Posterior vena cava (tissue), 2 donors: ENCODE measurements at places on chromosomes 4 and X. TPM values are rescaled to one million over a fixed set of nuclear protein-coding genes. Genes with fewer than 3 reads are reported as not detected.
A peak's percentile ranks its signal among the peaks of the same experiment; 100 is the strongest.

DNA sequence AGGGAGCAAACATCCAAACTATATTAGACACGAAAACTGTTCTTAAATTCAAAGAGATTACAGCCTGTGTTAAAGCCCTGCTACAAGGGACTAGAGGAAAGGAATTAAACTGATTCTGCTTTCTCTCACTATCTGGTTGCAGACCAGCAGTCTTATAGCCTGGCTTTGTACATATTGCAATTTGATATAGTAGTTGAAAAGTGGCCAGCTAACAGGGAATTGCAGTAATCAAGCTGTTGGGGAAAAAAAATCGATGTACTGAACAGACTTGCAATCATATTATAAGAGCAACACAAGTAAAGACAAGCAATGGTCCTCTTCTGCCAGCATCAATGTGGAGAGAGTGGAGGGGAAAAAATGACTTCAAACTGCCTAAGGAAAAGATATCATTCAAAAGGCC is 364.4 kb upstream of the EPHA5 start:
- no peak for DNase-seq

Gene LRP2BP
- total RNA-seq, result 1.2 TPM

- DNase-seq, result no peak
These were observed 16.7 kb upstream of the AREG start for GRCh38 chr4:74428276-74428675.

Gene FAM156B
- 7.9 TPM for total RNA-seq

DNA sequence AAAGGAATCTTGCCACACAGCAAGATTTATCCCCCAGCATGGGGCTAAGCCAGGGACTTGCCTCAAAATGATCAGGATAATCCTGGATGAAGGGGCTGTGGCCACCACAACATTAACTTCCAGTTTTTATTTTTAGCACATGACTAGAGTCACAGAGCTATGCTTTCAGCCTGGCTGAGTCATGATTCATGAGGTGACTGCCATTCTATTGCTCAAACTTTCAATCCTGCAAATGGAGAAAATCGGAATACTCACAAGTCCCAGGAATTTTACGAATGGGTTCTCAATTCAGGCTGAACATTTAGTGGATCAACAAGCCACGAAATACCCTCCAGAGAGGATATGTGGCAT is 70.7 kb upstream of the HPGD start:
- no peak for DNase-seq

DNA sequence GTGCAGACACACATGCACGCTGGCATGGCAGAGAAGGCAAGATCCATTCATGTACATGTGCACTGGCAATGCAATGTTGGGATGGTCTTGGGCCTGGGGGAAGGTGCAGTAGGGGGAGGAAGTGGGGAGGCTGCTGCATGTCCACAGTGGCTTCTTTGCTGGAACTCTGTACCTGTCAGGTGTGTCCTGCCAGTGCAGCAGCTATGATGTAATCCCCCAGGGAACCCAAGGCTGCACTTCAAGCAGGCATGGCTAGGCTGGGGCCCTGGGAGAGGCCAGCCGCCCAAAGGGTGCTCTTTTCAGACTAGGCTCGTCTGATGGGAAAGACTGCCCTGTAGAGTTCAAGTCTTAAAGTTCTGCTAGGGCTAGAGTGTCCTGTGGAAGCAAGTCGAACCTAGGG is 1304.0 kb downstream of the FAM133A start:
- DNase-seq, result no peak

DNA sequence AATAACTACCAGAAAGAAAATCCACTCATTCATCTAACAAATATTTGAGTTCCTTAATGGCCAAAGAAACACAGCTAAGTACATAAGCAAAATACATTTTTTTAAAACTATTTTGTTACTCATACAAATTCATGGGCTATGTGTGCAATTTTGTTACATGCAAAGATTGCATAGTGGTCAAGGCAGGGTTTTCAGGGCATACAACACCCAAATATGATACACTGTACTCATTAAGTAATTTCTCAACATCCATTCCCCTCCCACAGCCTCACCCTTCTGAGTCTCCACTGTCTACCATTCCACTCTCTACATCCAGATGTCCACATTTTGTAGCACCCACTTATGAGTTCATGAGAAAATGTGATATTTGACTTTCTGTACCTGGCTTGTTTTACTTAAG is 58.2 kb downstream of the BRWD3 start:
- DNase-seq, result no peak

Gene DCAF8L2
- total RNA-seq, result not detected

Gene KLB
- not detected for total RNA-seq

DNA sequence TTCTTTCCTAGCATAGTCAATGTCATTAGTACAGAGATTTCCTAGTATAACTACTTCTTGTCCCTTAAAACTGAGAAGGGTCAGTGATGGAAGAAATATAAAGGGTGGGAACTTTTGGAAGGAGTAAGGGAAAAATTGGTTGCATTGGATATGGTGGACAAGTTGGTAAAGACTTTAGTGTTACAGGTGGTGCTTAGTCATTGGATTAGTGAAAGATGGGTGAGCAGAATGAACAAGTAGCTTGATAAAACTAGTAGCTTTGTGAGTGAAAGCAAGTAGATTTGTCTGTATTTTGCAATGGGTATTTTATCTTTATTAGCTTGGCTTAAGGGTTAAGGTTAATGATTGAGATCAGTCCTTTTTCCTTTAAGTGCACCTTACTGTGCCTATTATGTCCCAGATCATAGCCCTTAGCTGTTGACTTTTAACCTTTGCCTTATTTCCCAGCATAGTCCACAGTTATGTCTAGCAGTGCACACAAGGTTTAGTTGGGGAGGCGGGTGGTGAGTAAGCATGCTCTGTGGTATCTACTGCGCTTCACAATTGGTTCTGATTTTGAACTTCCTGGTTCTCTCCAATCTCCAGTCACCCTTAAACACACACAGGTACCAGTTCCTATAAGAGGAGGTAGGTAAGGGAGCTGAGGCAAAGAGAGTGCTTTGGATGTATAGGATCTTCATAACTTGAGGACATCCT is 9.5 kb downstream of the WDR44 start:
- no peak for DNase-seq

- DNase-seq, result no peak
These were observed 880.6 kb upstream of the INTU start for GRCh38 chr4:126752126-126752525.

DNA sequence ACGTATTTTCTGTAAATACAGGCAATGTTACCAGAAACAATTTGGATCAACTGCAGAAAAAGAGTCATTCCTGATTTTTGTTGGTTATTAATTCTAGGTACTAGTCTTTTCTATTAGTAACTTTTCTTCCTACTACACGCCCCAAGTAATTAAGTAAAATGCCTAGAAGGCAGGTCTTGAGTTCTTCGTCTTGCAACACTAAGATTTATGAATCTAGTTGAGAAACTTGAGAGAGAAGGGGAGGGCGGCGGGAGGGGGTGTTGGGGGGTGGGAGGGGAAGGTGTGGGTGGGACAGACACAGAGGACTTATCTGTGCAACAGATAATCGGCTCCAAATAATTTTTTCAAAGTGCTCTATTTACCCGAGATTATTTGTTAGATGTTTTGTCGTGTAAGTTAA is 3.0 kb downstream of the RAP2C start:
- no peak for DNase-seq

- DNase-seq, result no peak
These were observed 219.1 kb upstream of the AMOT start for GRCh38 chrX:113059714-113060113.

- DNase-seq, result peak; percentile 30
These were observed 44.5 kb downstream of the CYTL1 start for GRCh38 chr4:4974727-4975126.

Gene GC
- total RNA-seq, result 0.56 TPM

DNA sequence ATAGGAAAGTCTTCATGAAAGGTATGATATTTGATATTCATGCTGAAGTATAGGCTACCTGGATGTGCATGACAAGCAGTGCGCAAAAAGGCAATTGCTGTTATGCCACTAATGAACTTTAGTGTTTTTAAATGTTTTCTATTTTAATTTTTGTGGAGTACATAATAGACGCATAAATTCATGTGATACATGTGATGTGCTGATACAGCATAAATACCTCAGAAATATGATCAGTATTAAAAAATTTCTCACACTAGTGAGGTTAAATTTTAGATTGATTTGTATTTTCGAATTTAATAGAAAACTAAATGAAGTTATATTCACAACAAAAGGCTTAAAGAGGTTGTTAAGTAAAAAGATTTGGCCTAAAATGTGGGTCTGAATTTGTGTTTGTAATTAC is 2.2 kb downstream of the UGT2A1 start:
- DNase-seq, result no peak

Gene SUPT20HL1
- 0.48 TPM for total RNA-seq

DNA sequence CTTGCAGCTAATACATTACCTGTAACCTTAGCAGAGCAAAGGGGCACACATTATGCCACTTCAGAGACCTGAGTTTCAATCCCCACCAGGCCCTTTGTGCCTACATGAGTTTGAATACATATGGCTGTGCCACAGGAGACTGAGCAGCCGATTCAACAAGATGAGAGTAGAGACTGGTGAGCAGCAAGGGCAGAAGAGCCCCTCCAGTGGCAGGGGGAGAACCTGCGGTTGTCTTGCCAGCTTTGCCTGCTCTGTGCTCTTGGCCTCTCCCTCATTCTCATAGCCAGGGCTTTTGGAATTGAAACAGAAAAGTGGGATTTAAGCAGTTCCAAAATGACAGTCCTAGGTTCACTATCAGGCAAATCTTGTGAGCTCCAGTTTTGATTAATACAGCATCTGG is 52.3 kb upstream of the CLNK start:
- DNase-seq, result no peak

- no peak for DNase-seq
These were observed at the start of gene ABCB7 for GRCh38 chrX:75155827-75156525. Gene ABCB7 (minus strand): TSS chrX:75156283. CDS start chrX:75156272, 11 bp downstream.

GRCh38 chr4:170111546-170111945 is 21.8 kb upstream of the AADAT start:
- DNase-seq, result no peak

GRCh38 chr4:23654791-23655190 is 235.1 kb downstream of the PPARGC1A start:
- DNase-seq, result no peak

Gene MAGEA4
- total RNA-seq, result not detected

Gene CT45A1
- total RNA-seq, result not detected

GRCh38 chrX:331825-332495 is 13.4 kb upstream of the GTPBP6 start:
- DNase-seq, result peak; percentile 77

- DNase-seq, result no peak
These were observed 62.9 kb downstream of the MID1IP1 start for GRCh38 chrX:38864165-38864564.

DNA sequence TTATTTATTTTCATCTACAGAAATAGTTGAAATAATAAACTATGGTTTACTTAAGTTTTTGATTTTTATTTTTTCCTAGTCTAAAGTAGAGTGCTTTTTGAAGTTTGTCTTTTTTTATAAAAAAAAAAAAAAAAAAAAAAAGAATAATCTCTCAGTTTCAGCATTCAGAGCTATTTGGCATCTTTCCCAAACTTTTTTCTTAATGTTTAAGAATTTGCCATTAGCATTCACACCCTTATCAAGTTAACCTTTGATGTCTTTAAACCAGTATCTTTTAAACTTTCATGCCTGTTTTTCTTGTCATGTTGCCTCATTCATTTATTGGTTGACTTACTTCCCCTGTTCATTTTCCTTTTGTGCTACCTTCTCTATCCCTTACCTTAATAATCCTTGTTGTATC is 60.9 kb upstream of the FHDC1 start:
- no peak for DNase-seq

Gene STPG2
- total RNA-seq, result 0.24 TPM

DNA sequence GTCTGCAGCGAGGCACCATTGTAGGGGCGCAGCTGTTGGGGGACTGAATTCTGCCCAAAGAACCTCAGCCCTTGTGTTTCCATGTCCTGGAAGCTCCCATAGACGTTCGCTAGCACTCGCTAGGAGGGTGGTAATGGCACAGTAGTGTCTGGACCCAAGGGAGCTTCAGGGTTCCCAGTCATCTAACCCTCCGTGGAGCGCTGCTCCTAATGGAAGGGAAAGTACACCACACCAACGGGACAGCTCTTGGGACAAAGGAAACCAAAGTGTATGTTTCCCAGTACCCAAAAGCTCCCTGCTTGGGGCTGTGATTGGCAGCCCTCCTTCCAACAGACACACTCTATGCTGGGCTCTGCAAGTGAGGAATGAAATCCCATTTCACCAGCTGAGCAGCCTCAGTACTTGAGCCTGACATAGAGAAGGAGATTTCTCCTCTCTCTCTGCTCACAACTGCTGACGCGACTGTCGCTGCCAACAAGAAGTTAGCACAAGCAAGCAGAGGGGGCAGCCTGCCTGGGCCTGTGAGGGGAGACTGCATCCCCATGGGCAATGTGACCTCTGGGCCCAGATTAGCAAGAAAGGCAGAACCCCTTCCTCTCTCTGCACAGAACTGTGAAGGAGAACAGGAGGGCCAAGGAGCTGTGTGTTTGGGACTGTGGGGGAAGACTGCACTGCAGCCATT is 67.6 kb upstream of the SMARCAD1 start:
- DNase-seq, result no peak

Gene ARMCX1
- total RNA-seq, result 34.0 TPM

DNA sequence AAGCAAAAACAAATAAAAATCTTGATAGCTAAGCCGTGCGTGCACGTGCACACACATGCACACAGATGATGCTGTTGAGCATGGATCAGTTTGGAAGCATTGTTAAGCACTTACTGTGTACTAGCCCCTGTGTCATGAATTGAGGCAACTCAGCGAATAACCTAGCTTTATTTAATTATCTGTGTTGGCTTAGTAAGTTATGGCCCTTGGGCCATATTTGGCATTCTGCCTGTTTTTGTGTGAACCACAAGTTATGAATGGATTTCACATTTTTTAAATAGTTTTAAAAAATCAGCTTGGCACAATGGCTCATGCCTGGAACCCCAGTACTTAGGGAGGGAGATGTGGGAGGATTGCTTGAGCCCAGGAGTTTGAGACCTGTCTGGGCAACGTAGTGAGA is 113.6 kb upstream of the CBLL2 start:
- DNase-seq, result no peak

Gene FAM133A
- total RNA-seq, result 0.10 TPM

Gene CCDC158
- total RNA-seq, result 2.3 TPM

- DNase-seq, result no peak
These were observed 460.4 kb downstream of the RAPGEF2 start for GRCh38 chr4:159563257-159563656.

- DNase-seq, result no peak
These were observed 6.0 kb downstream of the FRG2 start for GRCh38 chr4:190020790-190021717.

Gene CT47A7
- total RNA-seq, result not detected

GRCh38 chrX:23766650-23767551 is 16.1 kb upstream of the SAT1 start:
- DNase-seq, result no peak

GRCh38 chr4:124044867-124045266 is 648.3 kb downstream of the SPRY1 start:
- no peak for DNase-seq

DNA sequence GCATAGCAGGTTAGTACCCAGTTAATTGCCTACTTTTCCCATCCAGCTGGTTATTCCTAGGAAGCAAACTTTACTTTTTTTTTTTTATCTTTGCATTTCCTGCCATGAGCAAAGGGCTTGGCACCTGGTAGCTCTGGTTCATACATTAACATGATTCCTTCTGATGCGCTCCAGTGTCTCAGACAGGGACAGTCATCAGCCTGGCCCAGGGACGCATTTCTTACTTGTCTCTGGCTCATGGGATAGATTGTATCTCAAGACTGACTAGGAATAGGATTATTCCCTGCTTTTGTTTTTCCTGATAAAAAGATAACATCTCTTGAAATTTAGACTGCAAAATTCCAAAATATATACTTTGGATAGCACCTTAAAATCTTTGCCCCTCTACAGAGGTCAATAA is 571.5 kb upstream of the TENM3 start:
- DNase-seq, result no peak
